ENCODE measurements at places on chromosomes 3 and 15.

- no peak for DNase-seq
These were observed 911 bp downstream of the APBA2 start for GRCh38 chr15:28886431-28887338.

DNA sequence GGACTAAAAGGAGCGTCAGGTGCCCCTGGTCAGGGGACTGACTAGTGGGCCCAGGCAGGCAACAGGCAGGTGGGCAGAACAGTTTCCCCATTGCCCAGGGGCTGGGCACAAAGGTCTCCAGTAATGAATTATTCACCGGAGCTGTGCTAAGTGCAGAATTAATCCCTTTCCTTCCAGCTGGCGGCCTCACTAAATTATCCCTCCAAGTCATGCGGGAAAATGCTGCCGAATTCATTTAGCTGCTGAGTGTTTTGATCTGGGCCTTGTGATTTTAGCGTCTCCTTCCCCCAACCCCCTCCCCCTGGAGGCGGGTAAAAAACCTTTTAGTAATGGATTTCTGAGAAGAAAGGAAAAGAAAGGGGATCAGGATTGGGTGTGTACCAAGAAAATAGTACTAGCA, 47.2 kb downstream of the CCDC33 start:
- DNase-seq, result no peak

DNA sequence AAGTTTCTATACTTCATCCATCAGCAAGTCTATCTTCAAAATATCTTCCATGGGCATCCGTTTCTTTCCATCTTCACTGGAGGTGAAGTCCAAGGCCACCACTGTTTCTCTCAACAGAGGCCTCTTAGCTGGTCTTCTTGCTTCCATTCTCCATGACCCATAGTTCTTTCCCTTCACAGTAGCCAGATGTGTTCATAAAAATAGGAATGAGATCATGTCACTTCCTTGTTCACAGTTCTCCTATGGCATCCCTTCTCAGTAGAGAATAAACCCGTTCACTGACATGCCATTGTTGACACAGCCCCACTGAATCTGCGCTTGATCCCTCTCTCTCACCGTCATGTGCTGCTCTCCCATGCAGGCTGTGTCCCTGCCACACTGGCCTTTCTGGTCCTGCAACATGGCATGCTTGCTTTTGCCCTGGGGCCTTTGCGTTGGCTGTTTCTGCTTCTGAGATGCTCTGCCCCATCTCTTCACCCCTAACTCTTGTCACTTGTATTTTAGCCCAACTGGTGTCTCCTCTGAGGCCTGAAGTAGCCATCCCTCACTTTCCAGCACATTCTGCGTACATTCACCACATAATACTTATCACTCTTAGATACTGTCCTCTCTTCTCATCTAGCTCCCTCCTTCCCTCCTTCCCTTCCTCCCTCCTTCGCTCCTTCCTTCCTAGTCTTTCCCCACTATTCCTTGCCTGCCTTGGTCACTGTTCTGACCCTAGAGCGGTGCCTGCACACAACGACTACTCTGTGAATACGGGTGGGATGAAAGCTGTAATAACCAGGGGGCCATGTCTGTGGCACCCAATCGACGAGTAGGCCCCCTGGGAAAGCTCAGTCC, 42.0 kb downstream of the STARD5 start:
- no peak for DNase-seq

DNA sequence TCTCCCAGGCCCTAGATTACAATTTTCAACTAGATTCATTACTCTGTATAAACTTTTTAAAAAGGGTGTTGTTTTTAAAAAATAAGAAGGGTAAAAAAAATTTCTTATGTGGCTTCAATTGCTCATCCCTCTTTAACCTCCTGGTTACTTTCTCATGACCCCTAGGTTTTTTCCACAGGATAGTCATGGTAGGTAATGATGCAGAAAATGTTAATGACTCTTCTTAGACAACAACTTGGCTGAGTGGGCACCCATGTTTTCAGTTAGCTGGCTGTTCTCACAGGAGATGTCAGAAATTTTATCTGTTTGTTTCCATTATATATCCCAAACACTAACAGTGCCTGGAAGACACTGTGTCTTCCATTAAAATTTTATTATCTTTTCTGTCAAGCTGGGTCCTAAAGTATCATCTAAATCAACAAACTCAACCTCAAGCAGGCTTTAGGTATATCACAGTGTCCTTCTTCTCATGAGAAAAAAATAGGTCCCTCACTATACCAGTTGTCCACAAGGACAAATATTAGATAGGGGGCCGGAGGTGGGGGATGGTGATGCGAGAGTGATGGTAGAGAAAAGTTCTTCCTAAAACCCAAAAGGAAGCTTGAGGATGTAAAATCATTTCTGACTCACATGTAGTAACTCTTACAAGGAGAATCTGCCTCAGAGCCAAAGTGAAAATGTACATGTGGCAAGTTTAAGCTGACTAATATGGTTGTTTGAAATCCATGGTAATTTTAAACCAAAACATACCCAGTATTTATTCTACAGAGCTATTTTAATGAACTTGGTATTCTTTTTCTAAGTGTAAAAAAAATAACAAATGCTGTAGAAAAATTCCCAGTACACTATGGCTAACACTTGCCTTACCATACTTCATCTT, 43.3 kb downstream of the PLOD2 start:
- DNase-seq, result no peak

GRCh38 chr3:127691489-127691888, 18.7 kb downstream of the ABTB1 start:
- no peak for DNase-seq

- no peak for DNase-seq
These were observed 165.2 kb upstream of the ROPN1 start for GRCh38 chr3:124156866-124157712.

DNA sequence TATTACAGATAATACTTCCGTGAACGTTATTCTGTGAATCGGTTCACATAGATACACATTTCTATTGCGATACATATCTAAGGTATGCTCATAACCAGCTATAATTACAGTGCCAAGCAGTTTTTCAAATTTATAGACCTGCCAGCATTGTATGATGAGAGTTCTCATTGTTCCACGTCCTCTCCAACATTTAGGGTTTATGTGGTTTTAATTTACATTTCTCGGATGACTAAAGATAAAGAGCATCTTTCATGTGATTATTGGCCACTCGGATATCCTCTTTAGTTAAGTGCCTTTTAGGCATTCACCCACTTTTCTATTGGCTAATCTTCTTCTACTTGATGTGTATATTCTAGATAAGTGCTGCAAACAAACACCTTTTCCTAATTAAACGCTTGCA, 134.7 kb upstream of the CCDC54 start:
- no peak for DNase-seq

DNA sequence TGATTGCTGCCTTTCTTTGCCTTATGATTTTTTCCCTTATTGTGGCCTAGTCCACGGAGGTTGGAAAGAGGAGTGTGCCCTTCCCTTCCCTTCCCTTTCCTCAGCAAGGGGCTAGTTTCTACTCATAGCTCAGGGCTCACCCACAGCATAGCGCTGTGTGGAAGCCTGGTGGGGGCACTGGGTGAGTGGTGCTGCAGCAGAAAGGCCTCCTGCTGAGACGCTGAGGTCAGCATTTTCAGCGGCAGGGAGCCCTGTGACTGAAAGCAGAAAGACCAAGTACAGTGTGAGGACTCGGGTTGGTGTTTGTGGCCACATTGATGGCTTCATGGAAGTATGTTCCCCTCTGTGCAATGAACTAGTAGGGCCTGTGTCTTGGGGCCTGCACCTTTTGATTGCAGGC, 21.9 kb downstream of the CACNA1D start:
- DNase-seq, result no peak

DNA sequence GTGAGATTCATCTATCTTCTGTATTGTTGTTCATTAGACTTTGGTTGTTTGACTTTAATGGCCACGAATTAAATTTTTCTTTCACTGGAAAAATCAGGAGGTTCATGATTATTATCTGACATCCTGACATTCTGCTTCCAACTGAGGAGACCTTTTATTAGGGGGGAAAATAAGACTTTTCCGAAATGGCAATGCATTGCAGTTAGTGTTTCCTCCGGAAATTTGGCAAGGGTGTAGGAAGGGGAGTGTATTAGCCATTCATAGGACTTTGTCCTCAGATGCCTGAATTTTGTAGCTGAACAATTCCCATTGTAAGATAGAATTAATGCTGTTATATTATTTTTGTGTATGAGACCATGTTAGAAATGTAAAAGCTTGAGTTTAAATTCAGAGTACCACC, 450.6 kb upstream of the TGFBR2 start:
- DNase-seq, result no peak

GRCh38 chr3:123876858-123877257, 7.3 kb downstream of the MYLK start:
- no peak for DNase-seq

GRCh38 chr3:73024836-73025235, 28.2 kb downstream of the PPP4R2 start:
- DNase-seq, result no peak

- no peak for DNase-seq
These were observed 29.1 kb upstream of the MAP6D1 start for GRCh38 chr3:183854318-183855035.

GRCh38 chr3:24937228-24937627, 442.6 kb upstream of the THRB start:
- no peak for DNase-seq

GRCh38 chr15:100311154-100311625, 30.6 kb downstream of the ADAMTS17 start:
- no peak for DNase-seq

GRCh38 chr3:172319595-172319994, 128.7 kb downstream of the GHSR start:
- DNase-seq, result no peak

GRCh38 chr3:51591231-51591630, 52.7 kb downstream of the RAD54L2 start:
- no peak for DNase-seq

DNA sequence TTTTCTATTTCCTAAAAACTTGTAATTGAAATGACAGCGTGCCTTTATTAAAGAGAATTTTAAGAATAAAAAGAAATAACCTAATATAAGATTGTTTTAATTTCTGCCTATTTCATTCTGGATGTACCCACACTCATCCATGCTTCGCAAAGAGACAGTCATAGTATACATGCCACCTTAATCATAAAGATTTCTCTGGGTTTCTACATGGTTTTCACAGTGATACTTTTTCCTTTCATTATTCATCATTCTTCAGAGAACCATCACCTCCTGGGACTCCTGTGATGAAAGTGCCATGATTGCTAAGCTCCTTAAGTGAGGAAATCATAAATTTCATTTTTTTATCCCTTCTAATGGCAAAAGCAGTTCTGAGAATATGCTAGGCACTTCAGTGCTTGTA, 4.3 kb upstream of the CCR8 start:
- no peak for DNase-seq

DNA sequence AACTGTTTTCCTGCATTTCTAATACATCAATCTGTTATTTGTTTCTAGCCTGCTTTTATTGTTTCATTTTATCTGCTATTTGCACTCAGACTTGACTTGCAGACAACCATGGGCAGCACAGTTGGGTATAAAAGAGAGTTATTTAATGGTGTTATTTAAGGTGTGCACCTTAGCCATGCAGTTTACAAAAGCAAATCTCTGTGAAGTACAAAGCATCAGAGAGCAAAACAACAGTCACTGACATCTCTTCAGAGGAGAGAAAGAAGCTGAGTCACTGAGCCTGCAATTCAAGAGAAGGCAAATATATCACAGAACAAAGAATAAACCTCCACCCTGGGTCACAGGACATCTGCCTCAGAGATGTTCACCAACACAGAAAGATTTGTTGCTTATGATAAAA, 255.9 kb upstream of the ICE2 start:
- no peak for DNase-seq

- no peak for DNase-seq
These were observed 2.9 kb upstream of the CCR5 start for GRCh38 chr3:46367811-46368210.

DNA sequence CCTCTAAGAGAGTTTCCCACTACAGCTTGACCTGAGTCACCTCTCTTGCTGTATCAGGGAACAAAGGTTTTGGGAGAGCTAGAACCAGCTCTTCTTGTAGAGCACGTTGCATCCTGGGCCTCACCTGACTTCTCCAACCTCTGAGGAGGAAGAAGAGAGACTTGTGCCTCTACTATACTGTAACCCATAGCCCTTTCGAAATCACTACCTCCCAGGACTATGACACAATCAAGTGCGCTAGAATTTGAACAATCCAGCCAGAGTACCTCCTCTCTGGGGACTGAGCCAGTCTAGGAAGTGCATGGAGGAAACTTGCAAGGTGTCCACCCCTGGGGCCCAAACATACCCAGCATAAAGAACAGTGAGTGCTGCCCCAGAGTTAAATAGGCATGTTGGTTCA, 192.8 kb upstream of the BHLHE40 start:
- DNase-seq, result no peak

- no peak for DNase-seq
These were observed 24.1 kb upstream of the ARHGEF3 start for GRCh38 chr3:56825567-56826438.

GRCh38 chr15:93250209-93250608, 161.2 kb upstream of the RGMA start:
- no peak for DNase-seq

GRCh38 chr3:139396707-139397106, 7.3 kb upstream of the COPB2 start:
- DNase-seq, result no peak

DNA sequence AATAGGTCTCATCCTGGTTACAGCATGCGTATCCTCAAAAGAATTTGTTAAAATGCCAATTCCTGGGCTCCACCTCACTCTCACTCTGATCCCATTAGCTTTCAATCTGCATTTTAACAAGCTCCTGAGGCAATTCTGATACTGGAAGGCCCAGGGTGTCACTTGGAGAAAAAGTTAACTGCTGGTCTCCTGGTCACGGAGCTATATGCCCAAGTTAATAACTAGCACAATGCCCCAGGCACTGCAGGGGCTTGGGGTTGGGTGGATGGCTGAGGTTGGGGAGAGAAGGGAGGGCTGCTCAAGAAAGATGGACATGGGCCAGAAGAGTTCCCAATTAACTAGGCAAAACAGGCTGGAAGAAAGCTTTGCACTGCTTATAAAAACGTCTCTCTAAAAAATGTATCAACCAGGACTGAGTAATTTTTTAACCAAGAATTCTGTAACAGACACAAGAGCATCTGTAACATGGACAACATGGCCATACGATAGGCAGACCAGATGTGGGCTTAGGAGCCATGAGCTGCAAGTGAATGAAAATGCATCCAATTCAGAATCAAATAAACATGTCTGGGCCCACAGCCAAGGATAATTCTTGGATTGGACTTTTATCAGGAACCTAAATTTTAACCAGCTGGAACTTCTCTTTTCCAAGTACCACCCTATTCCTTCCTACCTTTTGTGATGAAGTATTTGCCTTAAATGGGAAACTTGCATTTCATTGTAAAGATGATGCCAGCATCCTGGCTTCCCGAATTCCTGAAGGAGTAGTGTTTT, 4.2 kb downstream of the IL17RD start:
- no peak for DNase-seq

- DNase-seq, result no peak
These were observed 431.8 kb downstream of the TBL1XR1 start for GRCh38 chr3:176765382-176765900.

DNA sequence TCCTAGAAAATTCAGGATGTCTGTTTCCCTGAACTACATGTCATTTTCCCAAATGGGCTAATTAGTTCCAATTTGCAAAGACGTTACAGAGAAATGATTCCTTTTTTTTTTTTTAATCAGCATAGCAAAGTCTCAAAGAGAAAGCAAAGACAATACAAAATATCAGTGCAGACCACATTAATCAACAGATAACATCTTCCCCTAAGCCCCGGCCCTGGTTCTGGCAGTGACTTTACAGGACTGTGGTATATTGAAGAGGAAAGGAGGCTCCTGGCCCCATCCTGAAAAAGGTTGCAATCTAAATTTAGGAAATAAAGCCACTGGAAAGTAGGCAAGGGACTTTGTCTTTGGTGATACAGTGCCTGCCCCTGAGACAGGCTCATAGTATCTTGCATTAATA, 836.5 kb downstream of the NTRK3 start:
- no peak for DNase-seq

- DNase-seq, result no peak
These were observed 172.0 kb downstream of the MCTP2 start for GRCh38 chr15:94403331-94403730.

All from stimulated activated CD4-positive, alpha-beta T cell treated with anti-CD3 and anti-CD28 coated beads, Interleukin-1b, Interleukin-23, amount 100 ng/mL, for 1 hour (primary cell).